ENCODE measurements at places on chromosomes 7 and 10.
A peak's percentile ranks its signal among the peaks of the same experiment; 100 is the strongest.

DNA sequence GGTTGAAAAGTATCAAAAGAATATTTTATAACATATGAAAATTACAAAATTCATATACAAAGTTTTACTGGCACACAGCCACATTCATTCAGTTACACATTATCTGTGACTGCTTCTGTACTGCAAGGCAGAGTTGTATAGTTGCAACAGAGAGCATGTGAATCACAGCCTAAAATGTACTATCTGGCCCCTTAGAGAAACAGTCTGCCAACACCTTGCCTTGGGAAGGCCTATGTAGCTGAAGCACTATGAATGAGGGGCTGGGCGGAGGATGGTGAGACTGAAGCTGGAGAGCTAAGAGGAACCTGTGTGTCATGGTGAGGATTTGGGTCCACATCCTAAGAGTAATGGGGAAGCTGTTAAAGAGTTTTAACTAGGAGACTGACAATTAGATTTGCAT is 35.7 kb downstream of the PDZD8 start:
- no peaks in the 10 kb centered on the region for H3K36me3 ChIP-seq
- no peak overlapping the region for H3K27ac ChIP-seq
- no peaks in the 10 kb centered on the region for H3K27me3 ChIP-seq
- H3K4me3 ChIP-seq: no peak overlapping the region

GRCh38 chr7:140153666-140154161 is 23.1 kb downstream of the KDM7A start:
- no peaks in the 10 kb centered on the region for H3K27me3 ChIP-seq
- no peaks in the 10 kb centered on the region for H3K36me3 ChIP-seq
- DNase-seq: no peak
- no peak overlapping the region for H3K4me3 ChIP-seq
- H3K4me1 ChIP-seq: peaks cover 4% of the 10 kb centered on the region

DNA sequence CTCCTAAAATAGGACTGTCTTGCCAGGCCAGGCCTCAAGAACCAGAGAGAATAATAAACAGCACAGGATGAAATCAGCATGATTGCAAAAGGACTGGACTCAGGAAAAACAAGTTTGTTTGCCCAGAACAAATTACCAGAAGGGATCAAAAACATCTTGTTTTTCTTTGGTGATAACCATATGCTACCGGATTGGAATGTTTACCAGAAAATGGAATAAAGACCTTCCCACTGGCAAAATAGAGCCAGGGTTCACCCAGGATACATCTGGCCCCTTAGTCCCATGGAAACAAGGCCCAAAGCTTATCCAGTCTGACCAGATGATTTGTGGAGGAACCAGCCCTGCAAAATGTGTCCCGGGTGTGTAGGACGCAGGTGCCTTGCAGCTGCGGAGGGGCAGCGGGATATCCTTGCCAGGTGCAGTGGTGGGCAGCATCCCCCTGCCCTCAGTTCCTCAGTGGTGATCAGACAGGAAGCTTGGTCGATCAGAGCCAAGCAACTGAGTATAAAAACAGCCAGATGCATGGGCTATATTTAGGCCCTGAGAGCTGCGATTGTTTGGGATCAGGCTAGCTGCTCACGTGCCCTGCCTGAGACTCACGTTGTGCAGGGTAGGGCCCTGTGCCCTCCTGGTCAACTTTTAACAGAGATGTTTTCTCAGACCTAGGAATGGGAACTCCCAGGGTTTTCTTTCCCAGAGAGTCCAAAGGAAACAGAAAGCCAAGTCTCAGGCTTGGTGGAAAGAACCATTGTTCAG is 4.6 kb upstream of the ZNF22 start:
- no peak overlapping the region for H3K4me3 ChIP-seq
- H3K27me3 ChIP-seq: no peaks in the 10 kb centered on the region
- DNase-seq: peak; percentile 79

GRCh38 chr7:137366995-137367394 is 23.5 kb upstream of the PTN start:
- H3K27ac ChIP-seq: no peak overlapping the region
- no peaks in the 10 kb centered on the region for H3K36me3 ChIP-seq
- no peaks in the 10 kb centered on the region for H3K4me1 ChIP-seq
- no peak for DNase-seq

DNA sequence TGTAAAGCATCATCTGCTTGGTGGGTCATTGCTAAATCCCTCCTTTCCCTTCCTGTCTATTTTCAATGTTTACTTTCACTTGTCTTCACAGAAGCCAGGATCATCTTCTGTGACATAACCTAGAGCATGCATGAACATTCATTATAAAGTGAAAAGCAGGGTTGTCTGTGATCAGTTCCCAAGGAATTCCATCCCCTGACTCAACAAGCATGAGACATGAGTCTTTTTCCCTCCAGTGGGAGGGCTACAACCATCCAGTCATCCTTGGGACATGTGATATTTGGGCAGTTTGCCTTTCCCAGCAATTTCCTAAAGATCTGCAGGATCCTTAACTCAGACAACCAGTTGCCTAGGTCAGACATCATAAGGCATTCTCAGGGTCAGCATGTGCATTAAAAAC is 166.3 kb upstream of the TMEM196 start:
- H3K4me3 ChIP-seq: no peak overlapping the region
- no peaks in the 10 kb centered on the region for H3K36me3 ChIP-seq
- no peak for DNase-seq
- H3K27ac ChIP-seq: no peak overlapping the region

All from ovary (tissue), 10 donors.